NCI-H1092 treated with DMSO at 0.1 percent for 48 hours (cell line): ENCODE measurements at places on chromosomes 11 and 22.

DNA sequence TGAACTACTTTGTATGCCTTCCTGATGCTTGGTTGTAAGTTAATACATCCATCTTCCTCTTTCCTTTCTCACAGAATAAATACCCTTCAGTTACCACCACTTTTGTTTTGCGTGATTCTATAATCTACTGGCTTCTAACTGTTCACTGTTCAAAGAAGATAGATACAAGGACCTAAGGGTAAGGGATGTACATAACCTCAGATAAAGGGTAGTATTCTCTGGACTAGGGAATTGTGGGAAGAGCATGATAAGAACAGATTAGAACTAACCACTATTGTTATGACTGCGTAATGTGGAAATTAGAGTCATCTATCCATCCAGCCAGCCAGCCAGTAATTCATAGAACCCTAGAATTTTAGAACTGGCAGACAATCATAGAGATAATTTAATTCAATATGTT is 36.4 kb downstream of the MAP6 start:
- DNase-seq: no peak

- DNase-seq: no peak
Measured at GRCh38 chr11:8081591-8082250, 710 bp downstream of the TUB start.

DNA sequence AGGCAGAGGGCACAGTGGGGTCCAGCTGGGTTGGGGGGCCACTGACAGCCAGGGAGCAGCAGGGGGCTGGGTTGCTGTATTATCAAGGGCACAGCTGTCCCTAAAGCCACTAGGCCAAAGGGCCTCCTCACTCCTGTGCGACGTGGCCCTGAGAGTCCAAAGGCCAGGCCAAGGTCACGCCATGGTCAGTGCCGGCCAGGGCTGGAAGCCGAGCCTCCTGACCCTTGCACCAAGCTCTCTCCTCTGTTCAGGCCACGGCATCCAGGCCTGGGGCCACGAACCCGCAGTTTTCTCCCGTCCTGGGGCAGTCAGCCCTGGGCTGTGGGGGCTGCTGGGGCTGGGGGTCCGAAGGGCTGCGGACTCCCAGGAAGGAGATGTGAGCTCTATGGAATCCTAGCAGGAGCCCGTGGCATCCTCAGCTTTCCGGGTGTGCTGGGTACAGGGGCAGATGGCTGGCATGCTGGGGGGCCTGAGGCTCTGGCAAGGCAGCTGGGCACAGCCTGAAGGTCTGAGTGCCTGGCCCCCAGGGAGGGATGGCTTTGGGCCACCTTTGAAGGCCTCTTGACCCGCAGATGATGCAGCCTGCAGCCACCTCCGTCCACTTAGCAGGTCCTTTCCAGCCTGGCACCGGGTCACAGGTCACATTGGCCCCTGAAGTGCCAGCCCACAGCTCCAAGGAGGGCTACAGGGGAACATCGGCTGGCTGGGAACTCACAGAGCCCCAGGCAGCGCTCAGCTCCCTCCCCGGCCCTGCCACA is 17.3 kb upstream of the PPARA start:
- no peak for DNase-seq

- DNase-seq: no peak
Measured at GRCh38 chr11:14144934-14145333, 182.4 kb downstream of the SPON1 start.

GRCh38 chr22:36182857-36183256 is 18.8 kb downstream of the APOL4 start:
- no peak for DNase-seq

DNA sequence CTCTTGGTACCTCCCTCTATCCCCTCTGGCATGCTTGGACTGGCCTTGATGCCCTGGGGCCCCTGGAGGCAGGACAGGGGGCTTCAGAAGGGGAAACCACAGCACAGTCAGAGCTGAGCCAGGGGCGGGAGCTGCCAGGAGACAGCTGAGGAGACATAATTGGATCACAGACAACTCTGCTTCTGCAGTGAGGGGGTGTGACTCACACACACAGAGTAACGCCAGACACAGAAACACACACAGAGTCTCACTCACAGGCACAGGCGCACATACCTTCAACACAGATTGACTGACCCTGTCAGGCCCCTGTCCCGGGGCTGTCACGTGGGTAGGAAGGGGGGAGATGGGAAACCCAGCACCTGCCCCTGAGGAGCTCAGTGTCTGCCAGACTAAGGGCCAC is 20.6 kb downstream of the STARD10 start:
- no peak for DNase-seq

DNA sequence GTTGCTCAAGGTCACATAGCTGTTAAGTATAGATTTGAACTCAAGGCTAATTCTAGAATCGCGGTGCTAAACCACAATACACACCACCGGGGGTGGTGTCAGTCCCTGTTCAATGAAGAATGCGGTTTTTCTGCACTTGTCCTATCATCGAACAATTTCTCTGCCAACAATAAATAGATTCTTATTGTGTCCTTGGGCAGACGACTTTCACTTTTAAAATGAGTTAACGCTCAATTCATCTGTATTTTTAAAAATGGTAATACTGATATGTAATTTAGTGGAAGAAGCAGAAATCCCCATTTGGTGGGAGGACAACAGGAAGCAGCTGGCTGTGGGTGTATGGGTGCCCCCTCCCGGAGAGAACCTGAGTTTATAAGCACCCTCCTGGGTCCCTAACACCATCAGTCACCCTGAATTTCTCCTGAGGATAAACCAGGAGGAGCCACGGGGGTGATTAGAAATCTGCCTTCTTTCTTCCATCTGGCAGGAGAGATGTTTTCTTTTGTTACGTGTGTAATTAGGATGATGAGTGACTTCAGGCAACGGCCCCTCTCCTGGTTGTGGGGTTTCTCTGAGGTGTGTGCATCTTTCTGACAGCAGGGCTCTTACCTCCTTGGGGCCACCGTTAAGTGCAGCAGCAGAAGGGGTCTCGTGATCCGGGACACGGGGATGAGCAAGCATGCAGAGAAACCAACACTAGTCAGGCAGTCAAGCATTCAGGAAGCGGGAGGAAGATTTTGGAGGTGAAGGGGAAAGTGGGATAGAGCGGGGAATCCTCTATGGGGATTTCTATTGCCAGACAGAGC is 87.7 kb downstream of the GRAMD1B start:
- no peak for DNase-seq

DNA sequence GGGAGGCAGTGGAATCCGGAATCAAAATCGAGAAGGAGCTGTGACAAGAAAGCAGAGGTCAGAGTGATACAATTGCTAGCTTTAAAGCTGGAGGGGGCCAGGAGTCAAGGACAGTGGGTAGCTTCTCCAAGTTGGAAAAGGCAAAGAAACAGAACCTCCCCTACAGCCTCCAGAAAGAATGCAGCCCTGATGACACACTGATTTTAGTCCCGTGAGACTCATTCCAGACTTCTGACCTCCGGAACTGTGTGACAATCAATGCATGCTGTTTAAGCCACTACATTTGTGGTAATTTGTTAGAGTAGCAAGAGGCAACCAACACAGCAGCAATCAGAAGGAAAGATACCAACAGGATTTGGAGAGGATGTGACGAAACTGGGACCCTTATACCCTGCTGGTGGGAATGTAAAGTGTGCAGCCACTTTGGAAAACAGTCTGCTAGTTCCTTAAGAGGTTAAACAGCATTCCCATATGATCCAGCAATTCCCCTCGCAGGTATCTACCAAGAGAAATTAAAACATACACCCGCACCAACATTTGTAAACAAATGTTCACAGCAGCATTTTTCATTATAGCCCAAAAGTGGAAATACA is 66.7 kb downstream of the DSCAML1 start:
- peak; percentile 18 for DNase-seq

DNA sequence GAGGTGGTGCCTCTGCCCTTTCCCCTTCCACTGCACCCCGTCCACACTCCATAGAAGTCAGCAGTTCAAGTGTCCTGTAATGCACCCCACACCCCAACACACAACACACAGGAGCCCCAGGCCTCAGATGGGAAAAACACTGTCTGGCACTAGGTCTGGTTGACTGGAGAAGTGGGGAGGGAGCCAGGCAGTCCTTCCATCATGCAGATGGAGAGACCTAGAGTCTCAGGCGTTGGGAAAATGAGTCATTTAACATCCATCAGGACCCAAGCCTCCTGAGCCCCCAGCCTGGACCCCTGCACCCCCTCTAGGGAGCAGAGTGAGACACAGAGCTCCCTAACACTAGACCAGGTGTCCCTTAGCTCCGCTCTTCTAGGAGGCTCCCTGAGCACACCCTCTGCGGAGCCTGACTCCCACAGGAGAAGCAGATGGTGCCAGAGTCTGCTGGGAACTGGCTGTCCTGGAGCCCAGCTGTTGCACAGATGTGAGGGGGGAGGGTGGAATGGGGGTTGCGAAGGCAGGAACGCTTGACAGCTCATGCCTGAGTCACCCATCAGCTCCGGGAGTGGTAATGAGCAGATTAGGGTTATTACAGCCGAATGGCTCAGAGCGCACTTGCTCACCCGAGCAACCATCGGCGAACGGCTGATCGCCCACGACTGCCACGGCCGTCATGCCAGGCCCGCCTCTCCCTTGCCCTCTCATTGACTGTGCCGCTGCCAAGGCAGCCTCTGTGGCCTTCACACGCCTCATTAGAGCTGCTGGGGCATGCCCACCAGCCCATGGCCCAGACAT is 22.1 kb upstream of the SYT7 start:
- peak; percentile 45 for DNase-seq

DNA sequence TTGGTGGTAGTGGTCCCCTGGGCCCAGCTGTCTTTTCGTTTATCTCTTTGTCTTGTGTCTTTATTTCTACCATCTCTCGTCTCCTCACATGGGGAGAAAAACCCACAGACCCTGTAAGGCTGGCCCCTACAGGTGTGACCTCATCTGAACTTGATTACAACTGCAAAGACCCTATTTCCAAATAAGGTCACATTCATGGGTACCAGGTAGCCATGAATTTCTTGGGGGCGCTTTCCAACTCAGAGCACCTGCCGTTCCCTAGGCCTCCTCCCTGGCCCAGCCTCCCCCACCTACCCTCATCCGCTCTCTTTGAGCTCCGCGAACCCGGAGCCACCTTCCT is 14.0 kb upstream of the RRP7A start:
- no peak for DNase-seq

DNA sequence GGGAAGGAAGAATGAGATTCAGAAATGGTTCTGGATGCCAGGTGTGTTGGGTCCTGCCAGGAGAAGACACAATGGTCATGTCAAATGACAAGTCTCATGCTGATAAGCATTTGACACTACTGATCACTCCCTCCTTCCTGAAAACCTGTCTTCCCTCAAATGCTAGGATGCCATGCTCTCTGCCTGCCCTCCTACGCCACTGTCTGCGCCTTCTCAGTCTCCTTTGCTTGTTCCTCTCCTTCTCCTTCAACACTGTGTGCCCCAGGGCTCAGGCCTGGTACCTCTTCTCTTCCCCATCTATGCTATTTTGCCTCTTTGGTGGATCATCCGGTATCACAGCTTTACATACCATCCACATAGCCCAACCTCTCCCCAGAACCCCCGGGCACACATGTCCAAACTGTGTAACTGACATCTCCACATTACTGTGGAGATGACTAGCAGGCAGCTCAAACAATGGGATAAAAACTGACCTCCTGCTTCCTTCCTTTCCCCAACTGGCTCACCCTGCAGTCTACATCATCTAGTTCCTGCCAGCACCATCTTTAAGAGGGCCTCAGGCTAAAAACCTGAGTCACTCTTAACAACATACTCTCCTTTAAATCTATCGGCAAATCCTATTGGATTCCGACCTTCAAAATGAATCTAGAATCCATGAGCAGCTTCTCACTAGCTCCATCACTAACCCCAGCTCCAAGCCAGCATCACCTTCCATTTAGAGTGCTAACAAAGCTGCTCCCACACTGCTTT is 8.2 kb downstream of the AP1B1 start:
- DNase-seq: no peak

DNA sequence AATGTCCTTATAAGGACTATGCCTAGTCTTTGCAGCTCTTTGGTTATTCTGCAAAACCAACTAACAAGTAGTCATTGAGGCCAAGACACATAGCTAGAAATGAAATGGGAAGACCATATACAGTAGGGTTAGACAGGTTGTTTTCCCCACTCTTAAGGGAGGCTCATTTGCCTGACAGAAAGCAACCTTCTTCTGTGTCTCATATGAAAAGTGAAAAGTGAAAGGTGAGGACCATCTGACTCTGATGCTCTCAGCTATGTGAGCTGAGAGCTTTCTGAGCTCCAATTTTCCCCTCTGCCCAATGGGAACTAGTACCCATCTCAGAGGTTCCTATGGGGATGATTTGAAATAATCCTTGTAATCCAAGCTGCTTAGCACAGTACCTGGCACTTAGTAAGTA is 142.0 kb upstream of the BDNF start:
- no peak for DNase-seq

DNA sequence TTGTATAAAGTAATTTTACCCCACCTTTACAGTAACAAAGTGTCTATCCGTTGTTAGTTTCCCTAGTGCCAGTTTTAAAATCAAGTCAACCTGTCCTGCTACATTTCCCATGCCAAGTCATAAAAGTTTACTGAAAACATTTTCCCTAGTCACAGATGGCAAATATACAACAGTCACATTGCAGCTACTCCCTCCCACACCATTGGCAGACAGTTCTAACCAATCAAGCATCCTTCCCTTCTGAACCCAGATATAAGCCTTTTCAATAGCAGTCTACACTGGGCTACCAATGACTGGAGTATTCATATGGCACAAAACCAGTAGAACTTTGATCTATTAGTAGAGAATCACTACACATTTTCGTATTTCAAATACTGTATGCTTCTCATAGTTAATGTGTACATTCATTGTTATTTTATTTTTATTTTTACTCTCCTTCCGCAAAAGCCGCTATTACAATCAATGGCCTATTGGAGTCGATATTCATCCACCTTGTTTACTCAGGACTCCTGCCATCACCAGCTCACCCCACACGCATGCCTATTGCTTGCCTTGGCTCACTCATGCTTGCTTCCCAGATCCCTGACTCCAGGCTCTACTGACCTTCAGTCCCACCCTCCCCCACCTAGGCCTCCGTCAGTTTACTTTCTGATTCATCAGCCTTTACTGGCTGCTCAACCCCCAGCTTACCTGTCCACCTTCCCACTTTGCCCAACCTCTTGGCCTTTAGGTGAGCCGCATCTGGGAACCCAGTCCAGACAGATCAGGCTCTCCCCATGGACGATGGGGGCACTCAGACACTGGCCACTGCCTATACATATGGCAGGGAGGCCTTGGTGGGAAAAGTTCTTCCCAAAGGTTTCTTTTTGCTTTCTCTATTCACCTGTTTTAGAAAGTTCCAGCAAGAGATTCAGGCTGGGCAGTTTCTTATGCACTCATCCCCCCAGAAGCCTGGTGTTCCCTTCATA is 408.4 kb downstream of the SOX6 start:
- no peak for DNase-seq

GRCh38 chr22:24421428-24421931 is 5.9 kb upstream of the ADORA2A start:
- DNase-seq: peak; percentile 10

- DNase-seq: no peak
Measured at GRCh38 chr11:43845816-43846215, 34.8 kb upstream of the ALKBH3 start.

- no peak for DNase-seq
Measured at GRCh38 chr11:111245425-111245824, at the start of gene POU2AF2. Gene POU2AF2, plus strand, starts transcription at chr11:111245725. Its CDS starts 129 bp downstream, at chr11:111245854.

- peak; percentile 71 for DNase-seq
Measured at GRCh38 chr11:47466201-47466600, 17.3 kb upstream of the RAPSN start.
